IgD-negative memory B cell (primary cell): ENCODE measurements at places on chromosomes 3 and 15. TPM values are rescaled to one million over a fixed set of nuclear protein-coding genes. Genes with fewer than 3 reads are reported as not detected.

The MINDY2 gene
- polyA plus RNA-seq: 14.1 TPM

The FOXB1 gene
- polyA plus RNA-seq: not detected

The IGSF10 gene
- not detected for polyA plus RNA-seq

The CCDC54 gene
- polyA plus RNA-seq: not detected

The OSBPL10 gene
- 126 TPM for polyA plus RNA-seq

The ITPKA gene
- polyA plus RNA-seq: not detected

The CEMIP gene
- polyA plus RNA-seq: not detected

The RPSA gene
- 1,214 TPM for polyA plus RNA-seq

The CCDC39 gene
- not detected for polyA plus RNA-seq

The EPHB3 gene
- polyA plus RNA-seq: not detected

The PLSCR5 gene
- not detected for polyA plus RNA-seq

The CLDN1 gene
- polyA plus RNA-seq: not detected

The LSMEM2 gene
- 0.30 TPM for polyA plus RNA-seq

The FEM1B gene
- 21.5 TPM for polyA plus RNA-seq

The GOLGA8G gene
- polyA plus RNA-seq: not detected

The ZNF35 gene
- polyA plus RNA-seq: 6.9 TPM

The SEMA5B gene
- polyA plus RNA-seq: not detected

The MKRN3 gene
- polyA plus RNA-seq: 0.49 TPM

The AADACL2 gene
- not detected for polyA plus RNA-seq

The CD200 gene
- polyA plus RNA-seq: 40.9 TPM

The FBXW12 gene
- polyA plus RNA-seq: not detected

The LPP gene
- 29.2 TPM for polyA plus RNA-seq

The AMOTL2 gene
- not detected for polyA plus RNA-seq

The EPHA6 gene
- not detected for polyA plus RNA-seq

The WDR82 gene
- 55.0 TPM for polyA plus RNA-seq
